ENCODE measurements at places on chromosomes 13 and 19. TPM values are rescaled to one million over a fixed set of nuclear protein-coding genes. Genes with fewer than 3 reads are reported as not detected.

GRCh38 chr19:32743447-32743846, 23.9 kb downstream of the TDRD12 start:
- no peak overlapping the region for H3K27ac ChIP-seq
- H3K4me1 ChIP-seq = no peaks in the 10 kb centered on the region
- H3K27me3 ChIP-seq = peaks cover 52% of the 10 kb centered on the region
- H3K4me3 ChIP-seq = no peak overlapping the region
- H3K36me3 ChIP-seq = no peaks in the 10 kb centered on the region
- DNase-seq = no peak

DNA sequence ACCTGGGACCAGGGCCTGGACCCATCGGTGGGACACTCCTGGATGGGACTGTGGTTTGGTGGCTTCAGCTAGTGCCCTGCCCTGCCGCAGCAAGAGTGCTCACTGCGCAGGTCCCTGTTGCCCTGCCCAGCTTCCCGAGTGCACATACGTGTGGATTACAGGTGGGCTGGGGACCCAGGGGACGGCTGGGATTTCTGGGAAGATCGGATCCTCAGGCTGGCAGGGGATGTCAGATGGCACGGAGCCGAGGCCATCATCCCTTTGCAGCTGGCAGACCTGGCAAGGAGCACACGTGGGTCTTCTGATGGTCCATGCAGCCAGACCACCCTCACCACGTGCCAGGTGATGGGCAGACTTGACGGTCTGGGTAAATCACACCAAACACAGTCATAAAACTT, 69.3 kb downstream of the CHST8 start:
- H3K4me1 ChIP-seq = no peaks in the 10 kb centered on the region
- DNase-seq = no peak
- H3K4me3 ChIP-seq = no peak overlapping the region
- peaks cover 60% of the 10 kb centered on the region for H3K27me3 ChIP-seq
- no peaks in the 10 kb centered on the region for H3K36me3 ChIP-seq
- H3K27ac ChIP-seq = no peak overlapping the region

- H3K4me3 ChIP-seq = no peak overlapping the region
- peaks cover 68% of the 10 kb centered on the region for H3K27me3 ChIP-seq
- no peak overlapping the region for H3K27ac ChIP-seq
- no peak for DNase-seq
Measured at GRCh38 chr19:31105761-31106160, 243.5 kb downstream of the TSHZ3 start.

DNA sequence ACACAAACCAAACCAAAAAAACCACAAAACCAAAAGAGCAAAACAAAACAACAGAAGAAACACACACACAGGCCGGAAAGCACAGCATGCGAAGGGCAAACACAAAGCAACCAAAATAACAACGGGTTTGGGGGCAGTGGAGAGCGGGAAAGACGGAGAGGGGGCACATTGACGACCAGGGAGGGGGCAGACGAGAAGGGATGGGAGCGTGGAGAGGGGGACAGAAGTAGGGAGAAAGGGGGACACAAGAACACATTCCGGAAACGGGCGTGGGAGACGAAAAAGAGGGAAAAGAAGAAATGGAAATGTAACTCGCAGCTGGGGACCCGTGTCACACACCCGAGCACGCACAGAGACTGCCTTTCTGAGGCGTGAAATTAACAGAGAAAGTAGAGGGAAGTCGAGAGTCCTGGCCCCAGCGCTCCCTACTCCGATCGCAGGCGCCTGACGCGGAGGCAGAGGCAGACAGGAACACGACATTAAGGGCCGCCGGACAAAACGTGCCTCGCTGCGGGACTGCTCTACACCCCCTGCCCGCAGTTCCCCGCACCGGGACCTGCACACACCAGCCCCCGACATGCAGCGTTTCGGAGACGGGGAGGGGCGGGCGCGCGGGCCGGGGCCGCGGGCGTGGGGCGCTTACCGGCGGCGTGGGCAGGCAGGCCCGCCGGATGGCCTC, 652 bp downstream of the POU4F1 start:
- no peak overlapping the region for H3K27ac ChIP-seq
- H3K27me3 ChIP-seq = peaks cover 97% of the 10 kb centered on the region
- no peaks in the 10 kb centered on the region for H3K36me3 ChIP-seq
- peaks cover 36% of the 10 kb centered on the region for H3K4me1 ChIP-seq
- no peak for DNase-seq

- no peaks in the 10 kb centered on the region for H3K4me1 ChIP-seq
- H3K27ac ChIP-seq = no peak overlapping the region
- no peak for DNase-seq
- no peaks in the 10 kb centered on the region for H3K36me3 ChIP-seq
Measured at GRCh38 chr13:77390391-77390790, 63.5 kb upstream of the MYCBP2 start.

GRCh38 chr13:74708629-74709028, 574.4 kb upstream of the KLF12 start:
- no peaks in the 10 kb centered on the region for H3K4me1 ChIP-seq
- H3K27ac ChIP-seq = no peak overlapping the region
- no peak for DNase-seq
- no peak overlapping the region for H3K4me3 ChIP-seq
- H3K27me3 ChIP-seq = no peaks in the 10 kb centered on the region

DNA sequence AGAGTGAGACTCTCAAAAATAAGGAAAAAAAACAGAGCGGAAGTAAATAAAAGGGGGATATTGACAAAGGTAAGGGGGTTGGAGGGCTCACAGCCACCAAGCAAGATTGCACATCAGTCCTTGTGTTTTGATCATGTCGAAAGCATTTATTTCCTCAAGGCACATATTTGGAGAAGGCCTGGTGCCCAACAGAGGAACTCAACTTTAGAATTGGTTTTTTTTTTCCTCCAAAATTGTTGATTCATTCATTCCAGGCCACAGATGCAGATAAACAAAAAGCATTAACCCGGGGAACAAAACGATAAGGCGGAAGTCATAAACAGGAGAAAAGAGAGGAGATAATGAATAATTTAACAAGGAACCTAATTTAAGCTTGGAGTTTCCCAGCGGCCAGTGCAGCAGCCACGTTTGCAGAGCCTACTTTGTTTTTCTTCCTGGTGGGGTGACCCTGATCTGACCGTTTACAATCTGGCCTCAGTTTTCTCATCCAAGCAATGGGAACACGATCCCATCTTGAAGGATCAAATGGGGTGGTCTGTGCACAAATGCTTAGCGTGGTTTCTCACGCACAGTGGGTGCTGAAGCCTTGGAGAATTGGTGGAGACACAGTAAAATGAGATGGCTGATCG, 2.1 kb upstream of the PTPRS start:
- no peak overlapping the region for H3K4me3 ChIP-seq
- no peaks in the 10 kb centered on the region for H3K36me3 ChIP-seq
- peaks cover 79% of the 10 kb centered on the region for H3K27me3 ChIP-seq
- no peak for DNase-seq

GRCh38 chr19:12913011-12913561, 6.0 kb downstream of the SYCE2 start:
- H3K27ac ChIP-seq = peak overlapping the region; percentile 77
- no peaks in the 10 kb centered on the region for H3K27me3 ChIP-seq
- peak overlapping the region; percentile 52 for H3K4me3 ChIP-seq
- DNase-seq = peak; percentile 77
- no peaks in the 10 kb centered on the region for H3K36me3 ChIP-seq

DNA sequence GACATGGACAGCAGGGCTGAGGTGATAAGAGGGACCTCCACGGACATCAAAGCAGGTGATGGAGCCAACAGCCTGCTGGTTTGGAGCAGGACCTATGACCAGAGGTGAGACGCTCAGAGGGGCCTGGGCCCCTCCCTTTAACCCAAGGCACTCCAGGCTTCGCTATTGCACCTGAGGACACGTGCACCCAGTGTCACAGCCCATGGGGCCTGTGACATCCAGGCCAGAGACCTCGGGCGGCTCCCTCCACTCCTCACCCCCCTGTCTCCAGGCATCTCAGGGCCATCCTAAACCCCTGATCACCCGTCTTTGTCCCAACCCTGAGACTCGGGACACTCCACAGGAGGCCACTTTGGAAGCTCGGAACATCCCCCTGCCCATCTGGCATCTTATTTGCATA, 12.9 kb downstream of the ADGRE5 start:
- no peak overlapping the region for H3K4me3 ChIP-seq
- peaks cover 78% of the 10 kb centered on the region for H3K36me3 ChIP-seq
- H3K27me3 ChIP-seq = no peaks in the 10 kb centered on the region

DNA sequence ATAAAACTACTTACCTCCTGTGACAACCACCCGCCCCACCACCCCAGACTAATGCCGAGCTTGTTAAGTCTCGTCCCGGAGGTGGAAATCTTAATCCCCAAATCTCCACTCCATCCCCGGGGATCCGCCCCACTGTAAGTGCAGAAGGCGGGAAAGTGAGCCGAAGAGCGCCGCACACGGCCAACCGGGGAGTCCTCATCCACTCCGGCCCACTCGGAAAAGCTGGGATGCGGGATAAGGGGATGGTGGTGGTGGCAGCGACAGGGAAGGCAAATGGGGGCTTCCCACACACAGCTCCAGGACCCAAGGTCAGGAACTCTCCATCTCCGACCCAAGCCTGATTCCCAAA, 621 bp downstream of the FBL start:
- peaks cover 59% of the 10 kb centered on the region for H3K4me1 ChIP-seq
- H3K27me3 ChIP-seq = no peaks in the 10 kb centered on the region
- peak overlapping the region; percentile 89 for H3K27ac ChIP-seq
- H3K4me3 ChIP-seq = peak overlapping the region; percentile 95

DNA sequence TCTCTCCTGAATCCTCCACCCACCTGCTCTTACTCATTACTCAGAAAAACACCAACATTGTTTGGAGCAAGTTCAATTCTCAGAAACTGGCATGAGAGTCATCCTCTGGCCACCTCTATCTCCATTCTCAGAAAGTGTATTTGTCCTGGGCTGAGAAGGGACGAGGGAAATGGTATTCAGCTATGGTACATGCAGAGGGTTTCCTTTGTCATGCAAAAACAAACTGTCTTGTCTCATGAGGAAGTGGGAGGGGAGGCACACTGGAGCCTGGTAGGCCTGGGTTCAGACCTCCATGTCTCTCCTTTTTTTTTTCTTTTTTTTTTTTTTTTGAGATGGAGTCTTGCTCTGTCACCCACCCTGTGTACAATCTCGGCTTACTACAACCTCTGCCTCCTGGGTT, 31.9 kb upstream of the LILRA2 start:
- H3K4me3 ChIP-seq = no peak overlapping the region
- DNase-seq = no peak
- H3K4me1 ChIP-seq = no peaks in the 10 kb centered on the region
- H3K27ac ChIP-seq = no peak overlapping the region
- H3K36me3 ChIP-seq = no peaks in the 10 kb centered on the region

DNA sequence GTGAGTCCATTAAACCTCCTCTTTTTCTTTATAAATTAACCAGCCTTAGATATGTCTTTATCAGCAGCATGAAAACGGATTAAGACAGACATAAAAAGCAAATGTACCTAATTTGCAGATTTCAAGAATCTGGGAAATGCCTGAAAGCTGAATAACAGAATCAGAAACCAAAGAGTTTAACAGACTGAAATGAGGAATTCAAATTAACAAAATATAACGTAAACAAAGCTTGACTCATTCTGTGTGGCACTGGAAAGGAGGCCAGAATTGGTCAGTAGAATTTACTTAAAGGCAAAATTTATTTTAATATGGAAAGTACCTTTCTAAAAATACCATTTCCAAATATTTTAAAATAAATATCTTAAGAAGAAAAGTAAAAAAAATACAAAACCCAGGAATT, 540.6 kb upstream of the HTR2A start:
- DNase-seq = no peak
- H3K4me1 ChIP-seq = no peaks in the 10 kb centered on the region
- H3K4me3 ChIP-seq = no peak overlapping the region
- H3K27ac ChIP-seq = no peak overlapping the region
- no peaks in the 10 kb centered on the region for H3K27me3 ChIP-seq
- no peaks in the 10 kb centered on the region for H3K36me3 ChIP-seq

GRCh38 chr19:46783670-46784069, 4.7 kb downstream of the SLC1A5 start:
- H3K4me3 ChIP-seq = no peak overlapping the region
- peaks cover 6% of the 10 kb centered on the region for H3K27me3 ChIP-seq
- H3K4me1 ChIP-seq = peaks cover 48% of the 10 kb centered on the region
- peaks cover 18% of the 10 kb centered on the region for H3K36me3 ChIP-seq

DNA sequence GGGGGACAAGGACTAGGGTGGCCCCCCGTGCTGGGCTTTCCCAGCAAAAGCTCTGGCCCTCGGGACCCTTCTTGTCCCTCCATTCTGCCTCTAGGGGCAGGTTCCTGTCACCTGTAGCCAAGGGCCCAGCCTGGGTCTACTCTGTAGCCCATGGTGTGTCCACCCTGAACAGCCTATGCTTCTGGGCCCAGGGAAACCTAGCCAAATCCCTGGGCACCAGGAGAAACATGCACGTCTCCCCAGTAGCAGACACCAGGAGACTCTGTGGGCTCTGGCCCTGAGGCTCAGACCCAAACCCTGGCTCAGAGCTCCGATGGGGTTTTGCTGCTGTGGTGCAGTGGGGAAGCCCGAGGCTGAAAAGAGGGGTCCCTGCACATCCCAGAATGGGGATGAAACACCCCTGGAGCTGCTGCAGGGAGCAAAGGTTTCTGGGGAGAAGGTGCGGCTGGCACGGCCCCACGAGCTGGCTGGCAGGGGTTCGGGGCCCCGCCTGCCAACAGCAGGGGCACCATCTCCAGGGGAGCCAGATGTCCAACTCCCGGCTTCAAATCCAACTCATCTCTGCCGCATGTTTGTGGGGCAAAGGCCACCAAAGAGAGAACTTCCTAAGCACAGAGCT, 18.2 kb downstream of the CEBPG start:
- no peaks in the 10 kb centered on the region for H3K36me3 ChIP-seq
- H3K4me1 ChIP-seq = peaks cover 98% of the 10 kb centered on the region
- no peak overlapping the region for H3K4me3 ChIP-seq

GRCh38 chr13:101511161-101511560, 58.7 kb downstream of the ITGBL1 start:
- H3K27ac ChIP-seq = no peak overlapping the region
- H3K4me3 ChIP-seq = no peak overlapping the region
- H3K27me3 ChIP-seq = no peaks in the 10 kb centered on the region
- DNase-seq = no peak
- H3K36me3 ChIP-seq = no peaks in the 10 kb centered on the region

- peaks cover 55% of the 10 kb centered on the region for H3K4me1 ChIP-seq
- H3K36me3 ChIP-seq = no peaks in the 10 kb centered on the region
Measured at GRCh38 chr13:46552303-46552682, 677 bp upstream of the LRCH1 start.

GRCh38 chr13:88586263-88586662, 915.1 kb downstream of the SLITRK5 start:
- no peaks in the 10 kb centered on the region for H3K27me3 ChIP-seq
- DNase-seq = no peak
- no peak overlapping the region for H3K4me3 ChIP-seq

The RNF17 gene
- total RNA-seq = not detected

The RFPL4A gene
- total RNA-seq = not detected

The FOSB gene
- 0.33 TPM for total RNA-seq

The CCDC70 gene
- not detected for total RNA-seq

The HSH2D gene
- 0.16 TPM for total RNA-seq

The URAD gene
- total RNA-seq = not detected

The SPACA4 gene
- not detected for total RNA-seq

The CEACAM16 gene
- not detected for total RNA-seq

The ZNF616 gene
- total RNA-seq = 5.6 TPM

The OR7D2 gene
- 0.16 TPM for total RNA-seq

Data from left ventricle myocardium inferior (tissue), 1 donor.